ENCODE measurements at places on chromosomes 2 and 18. TPM values are rescaled to one million over a fixed set of nuclear protein-coding genes. Genes with fewer than 3 reads are reported as not detected.

FECH gene
- polyA plus RNA-seq, result 5.8 TPM

FNDC4 gene
- polyA plus RNA-seq, result 5.9 TPM

OR6B2 gene
- not detected for polyA plus RNA-seq

ALPP gene
- polyA plus RNA-seq, result not detected

CCDC150 gene
- polyA plus RNA-seq, result 44.2 TPM

ZBTB7C gene
- 0.03 TPM for polyA plus RNA-seq

TCF23 gene
- polyA plus RNA-seq, result not detected

VPS4B gene
- polyA plus RNA-seq, result 49.4 TPM

DNA sequence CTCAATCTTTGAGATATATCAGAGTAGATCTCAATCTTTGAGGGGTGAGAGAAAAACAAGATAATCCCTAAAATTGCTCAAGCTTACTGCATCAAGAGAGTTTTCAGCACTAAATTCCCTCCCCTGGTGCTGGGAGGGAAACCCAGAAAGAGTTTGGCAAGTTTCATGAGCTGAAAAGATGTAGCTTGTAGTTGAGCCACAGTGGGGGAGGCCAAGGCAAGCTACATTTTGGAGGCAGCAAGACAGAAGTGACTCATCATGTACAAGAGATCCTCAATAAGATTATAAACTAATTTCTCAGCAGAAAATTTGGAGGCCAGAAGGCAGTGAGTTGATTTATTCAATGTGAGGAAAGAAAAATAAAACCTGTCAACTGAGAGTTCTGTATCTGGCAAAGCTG is 308.2 kb downstream of the PIEZO2 start:
- DNase-seq, result no peak
- H3K4me1 ChIP-seq, result no peaks in the 10 kb centered on the region
- H3K4me3 ChIP-seq, result no peak overlapping the region
- no peak overlapping the region for H3K27ac ChIP-seq
- no peaks in the 10 kb centered on the region for H3K27me3 ChIP-seq

GRCh38 chr2:29878898-29879297 is 42.5 kb downstream of the ALK start:
- H3K4me3 ChIP-seq, result no peak overlapping the region
- no peak overlapping the region for H3K27ac ChIP-seq
- H3K4me1 ChIP-seq, result no peaks in the 10 kb centered on the region
- no peaks in the 10 kb centered on the region for H3K36me3 ChIP-seq
- DNase-seq, result no peak

DNA sequence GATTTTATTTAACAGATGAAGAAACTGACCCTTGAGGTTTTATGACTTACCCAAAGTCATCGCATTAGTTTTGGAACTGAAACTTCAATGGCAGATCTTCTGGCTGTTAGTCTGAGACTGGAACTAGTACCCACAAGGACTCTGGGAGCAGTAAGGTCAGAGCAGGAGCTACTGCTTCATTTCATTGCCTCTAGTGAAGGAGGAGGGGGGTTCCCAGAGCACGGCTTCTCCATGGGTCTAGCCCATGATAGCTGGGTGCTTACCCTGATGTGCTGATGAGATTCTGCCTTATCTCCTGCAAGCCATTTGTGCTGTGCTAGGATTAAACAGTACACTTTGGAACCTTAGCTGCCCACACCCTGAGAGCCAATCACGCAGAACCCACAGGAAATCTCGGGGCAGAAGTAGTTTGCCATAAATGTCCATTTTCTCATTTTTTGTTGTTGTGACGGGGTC is 5.4 kb upstream of the RNASEH1 start:
- no peak overlapping the region for H3K4me3 ChIP-seq
- H3K36me3 ChIP-seq, result peaks cover 10% of the 10 kb centered on the region
- H3K27me3 ChIP-seq, result no peaks in the 10 kb centered on the region
- H3K4me1 ChIP-seq, result peaks cover 4% of the 10 kb centered on the region
- H3K27ac ChIP-seq, result 0 out of 2 replicates have a peak overlapping the region, but pooled peaks have one; percentile 55

DNA sequence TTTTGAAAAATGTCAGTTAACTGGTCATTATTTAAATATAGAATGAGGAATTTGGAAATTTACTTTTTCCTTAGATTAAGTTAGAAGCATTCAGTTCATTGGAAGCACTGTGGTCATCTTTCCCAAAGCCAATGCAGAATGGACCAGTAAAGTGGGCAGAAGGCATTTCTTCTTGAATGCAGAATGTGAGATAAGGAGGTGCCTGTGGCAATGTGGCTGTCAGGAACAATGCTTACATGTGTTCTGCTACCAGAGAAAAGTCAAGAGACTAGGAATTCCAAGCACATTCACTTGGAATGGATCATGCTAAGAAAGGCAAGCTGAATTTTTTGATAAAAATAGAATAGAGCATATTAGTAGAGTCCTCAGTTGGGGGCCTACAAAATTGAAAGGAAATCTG is 295.0 kb upstream of the KCNH7 start:
- no peak overlapping the region for H3K4me3 ChIP-seq
- H3K4me1 ChIP-seq, result no peaks in the 10 kb centered on the region
- DNase-seq, result no peak
- no peaks in the 10 kb centered on the region for H3K27me3 ChIP-seq

- H3K36me3 ChIP-seq, result no peaks in the 10 kb centered on the region
- no peak overlapping the region for H3K4me3 ChIP-seq
- DNase-seq, result no peak
- no peaks in the 10 kb centered on the region for H3K4me1 ChIP-seq
- no peaks in the 10 kb centered on the region for H3K27me3 ChIP-seq
These were observed 103.2 kb downstream of the SLC8A1 start for GRCh38 chr2:40348665-40349064.

GRCh38 chr18:58218117-58218516 is 174.1 kb downstream of the NEDD4L start:
- no peak overlapping the region for H3K27ac ChIP-seq
- H3K27me3 ChIP-seq, result no peaks in the 10 kb centered on the region
- no peak for DNase-seq
- H3K4me1 ChIP-seq, result peaks cover 65% of the 10 kb centered on the region

- H3K27me3 ChIP-seq, result no peaks in the 10 kb centered on the region
- H3K27ac ChIP-seq, result no peak overlapping the region
- no peaks in the 10 kb centered on the region for H3K36me3 ChIP-seq
- no peaks in the 10 kb centered on the region for H3K4me1 ChIP-seq
- H3K4me3 ChIP-seq, result no peak overlapping the region
These were observed 210.1 kb downstream of the WDR7 start for GRCh38 chr18:56861244-56861643.

DNA sequence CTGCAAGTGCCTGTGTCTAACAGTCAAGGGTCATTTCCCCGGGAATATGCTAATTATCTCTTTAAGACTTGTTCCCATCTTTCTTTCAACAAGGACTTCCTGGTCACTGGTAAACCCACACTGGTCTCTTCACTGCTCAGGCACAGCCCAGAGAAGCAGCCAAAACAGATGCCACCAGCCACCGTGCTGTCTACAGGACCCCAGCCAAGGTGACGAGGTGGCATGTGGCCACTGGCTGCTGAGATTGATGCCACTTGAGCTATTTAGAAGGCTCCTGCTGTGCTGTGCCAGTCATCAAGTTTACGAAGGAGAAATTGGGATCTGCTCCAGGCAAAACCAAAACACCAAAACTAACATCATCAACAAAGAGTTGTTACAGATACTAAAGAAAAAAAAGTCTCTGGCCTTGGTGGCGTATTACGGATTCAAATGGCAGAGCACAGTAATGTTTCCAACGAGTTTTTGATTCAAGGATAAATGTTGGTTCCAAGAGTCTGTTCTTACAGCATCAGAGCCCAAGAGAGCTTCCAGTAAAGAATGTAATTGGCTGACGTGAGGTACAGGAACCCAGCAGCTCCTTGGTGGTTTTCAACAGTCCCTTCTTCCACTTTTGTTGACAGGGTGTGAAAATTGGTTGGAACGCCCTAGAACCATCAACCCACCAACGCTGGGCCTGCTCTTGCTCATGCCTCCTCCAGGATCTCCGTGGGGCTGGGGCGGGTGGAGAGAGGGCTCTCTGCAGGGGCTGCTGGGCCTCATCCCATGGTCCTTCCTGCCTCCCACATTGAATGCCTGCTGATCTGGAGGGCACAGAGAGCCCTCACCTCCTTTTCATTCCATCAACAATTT is 63.7 kb upstream of the ZCCHC2 start:
- no peak overlapping the region for H3K27ac ChIP-seq
- H3K36me3 ChIP-seq, result no peaks in the 10 kb centered on the region
- H3K4me1 ChIP-seq, result no peaks in the 10 kb centered on the region
- H3K4me3 ChIP-seq, result no peak overlapping the region
- H3K27me3 ChIP-seq, result no peaks in the 10 kb centered on the region

GRCh38 chr2:109182426-109182825 is 53.4 kb downstream of the SH3RF3 start:
- no peak for DNase-seq
- no peak overlapping the region for H3K27ac ChIP-seq
- H3K4me1 ChIP-seq, result no peaks in the 10 kb centered on the region
- H3K36me3 ChIP-seq, result no peaks in the 10 kb centered on the region
- H3K27me3 ChIP-seq, result no peaks in the 10 kb centered on the region

Data from GM23338 (cell line).